Suppressor macrophage treated with lipopolysaccharide for 4 hours (primary cell): ENCODE measurements at places on chromosomes 16 and 17.
A peak's percentile ranks its signal among the peaks of the same experiment; 100 is the strongest.

DNA sequence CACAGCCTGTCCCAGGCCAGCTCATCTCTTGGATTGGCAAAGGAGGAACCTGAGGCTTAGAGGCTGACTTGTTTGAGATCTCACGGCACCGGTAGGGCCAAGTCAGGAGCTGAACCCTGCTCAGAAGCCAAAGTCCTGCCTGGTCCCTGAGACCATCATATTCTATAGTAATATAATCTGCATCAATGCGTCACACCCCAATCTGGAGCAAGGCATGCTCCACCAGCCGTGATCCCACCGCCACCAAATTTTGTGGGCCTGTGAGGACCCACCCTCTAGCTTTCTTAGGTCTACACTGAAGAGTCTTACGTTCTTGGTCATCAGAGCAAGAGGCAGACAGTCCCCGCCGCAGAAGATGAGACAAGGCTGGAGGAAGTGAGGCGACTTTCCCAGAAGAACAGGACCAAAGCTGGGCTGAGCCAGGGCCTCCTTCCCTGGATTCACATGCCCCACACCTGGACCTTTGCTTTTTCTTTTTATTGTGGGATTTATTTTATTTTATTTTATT is 2.7 kb downstream of the SULT1A1 start:
- DNase-seq, result no peak

DNA sequence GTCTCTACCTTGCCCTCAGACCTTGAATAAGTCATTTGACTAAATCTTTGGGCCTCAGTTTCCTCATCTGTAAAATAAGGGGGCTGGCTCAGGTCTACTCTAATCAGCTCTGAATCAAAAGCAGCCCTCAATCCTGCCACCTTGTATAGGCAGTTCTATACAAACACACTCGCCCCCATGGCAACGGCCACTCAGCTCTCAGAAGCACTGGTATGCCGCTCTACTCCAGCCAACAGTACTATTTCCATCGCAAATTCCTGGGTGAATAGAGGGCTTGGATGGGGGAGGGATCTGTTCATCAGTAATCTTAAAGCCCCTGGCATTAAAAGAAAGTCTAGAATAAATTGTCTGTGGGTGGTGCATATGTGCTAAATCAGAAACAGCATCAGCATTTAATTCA is 21.2 kb upstream of the TAOK1 start:
- no peak for DNase-seq

- DNase-seq, result no peak
These were observed 17.3 kb downstream of the RABEP1 start for GRCh38 chr17:5299383-5299782.

- DNase-seq, result no peak
These were observed 22.5 kb upstream of the LYRM9 start for GRCh38 chr17:27915709-27916108.

DNA sequence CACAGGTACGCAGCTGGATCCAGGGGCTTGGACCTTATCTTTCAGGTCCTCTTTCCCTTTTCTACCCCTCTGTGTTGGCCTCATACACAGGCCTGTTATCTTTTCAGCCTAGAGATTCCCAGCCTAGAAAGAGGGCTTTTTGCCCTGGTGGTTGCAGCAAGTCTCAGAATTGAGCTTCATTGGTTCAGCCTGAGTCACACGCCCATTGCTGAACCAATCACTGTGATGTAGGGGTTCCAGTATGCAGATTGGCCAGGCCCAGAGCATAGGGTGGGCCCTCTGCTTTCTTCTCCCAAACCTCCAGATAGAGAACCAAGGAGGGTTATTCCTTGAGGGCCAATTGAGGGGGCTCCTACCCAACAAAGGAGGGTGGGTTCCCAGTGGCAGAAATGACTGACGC is 32.8 kb downstream of the GPT2 start:
- no peak for DNase-seq

DNA sequence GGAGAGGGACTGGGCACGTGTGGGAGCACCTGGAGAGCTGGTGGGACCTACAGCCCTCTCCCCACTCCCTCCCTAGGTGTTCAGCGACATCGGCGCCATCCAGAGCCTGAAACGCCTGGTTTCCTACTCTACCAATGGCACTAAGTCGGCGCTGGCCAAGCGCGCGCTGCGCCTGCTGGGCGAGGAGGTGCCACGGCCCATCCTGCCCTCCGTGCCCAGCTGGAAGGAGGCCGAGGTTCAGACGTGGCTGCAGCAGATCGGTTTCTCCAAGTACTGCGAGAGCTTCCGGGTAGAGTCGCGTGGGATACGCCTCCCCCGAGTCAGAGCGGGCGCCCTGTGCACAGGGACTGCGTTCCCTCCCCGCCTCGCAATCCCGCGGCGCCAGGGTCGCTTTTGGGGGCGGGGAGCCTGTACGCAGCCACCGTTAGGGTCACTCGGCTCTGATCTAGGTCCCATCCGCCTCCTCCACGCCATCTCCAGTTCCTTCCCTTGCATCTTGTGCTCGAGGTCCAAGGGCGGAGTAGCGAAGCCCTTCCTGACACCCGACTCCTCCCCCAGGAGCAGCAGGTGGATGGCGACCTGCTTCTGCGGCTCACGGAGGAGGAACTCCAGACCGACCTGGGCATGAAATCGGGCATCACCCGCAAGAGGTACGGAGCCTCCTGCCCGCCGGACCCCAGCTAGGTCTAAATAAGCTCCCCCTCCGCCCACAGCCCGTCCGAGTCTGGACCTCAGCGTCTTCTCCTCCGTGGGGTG is 13.0 kb downstream of the SARM1 start:
- DNase-seq, result peak; percentile 66

DNA sequence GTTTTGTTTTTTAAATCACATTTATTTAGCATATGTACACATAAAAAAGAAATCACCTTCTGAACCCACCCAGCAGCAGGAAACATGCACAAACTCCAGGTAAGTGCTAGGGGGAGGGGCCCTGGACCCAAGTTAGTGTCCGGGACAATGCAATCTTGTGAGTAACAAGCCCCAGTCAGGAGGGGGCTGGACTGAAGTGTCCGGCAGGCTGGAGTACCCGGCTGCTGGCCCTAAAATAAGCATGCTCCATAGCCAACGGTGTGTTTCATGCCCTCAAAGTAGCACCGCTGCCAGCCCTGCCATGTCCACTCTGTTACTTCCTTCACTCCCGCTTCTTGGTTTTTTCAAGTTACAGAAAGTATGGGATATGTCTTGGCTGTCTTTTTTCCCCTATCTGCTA is 102.1 kb downstream of the SPAG9 start:
- no peak for DNase-seq

DNA sequence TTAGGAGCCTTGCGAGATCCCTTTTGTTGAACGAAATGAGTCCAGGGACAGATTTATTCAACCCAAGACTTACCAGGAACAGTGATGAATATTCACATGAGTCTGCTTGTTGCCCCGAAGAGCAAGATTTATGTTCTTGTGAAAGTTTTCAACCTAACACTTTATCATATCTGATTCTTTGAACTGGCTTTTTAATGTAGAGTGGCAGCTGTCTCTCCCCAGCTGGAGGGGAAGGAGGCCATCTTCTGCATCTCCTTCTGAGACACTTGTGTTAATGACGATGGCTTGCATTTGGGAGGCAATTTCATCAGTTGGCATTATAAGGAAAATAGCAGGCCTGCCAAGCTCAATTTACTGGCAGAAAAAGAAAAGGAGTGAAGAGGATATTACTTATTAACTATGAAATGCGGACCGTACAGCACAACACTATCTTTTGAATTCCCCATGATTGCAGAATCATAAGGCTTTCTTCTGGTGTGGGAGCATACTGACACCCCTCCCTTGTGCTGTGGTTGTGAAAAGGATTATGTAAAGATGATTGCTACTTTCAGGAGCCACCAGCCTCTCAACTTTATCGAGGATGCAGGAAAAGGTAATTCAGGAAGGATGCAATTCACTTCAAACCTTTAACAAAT is 35.7 kb downstream of the SMARCE1 start:
- DNase-seq, result no peak

GRCh38 chr16:19710191-19710908 is 7.7 kb downstream of the KNOP1 start:
- no peak for DNase-seq

GRCh38 chr17:32302860-32303649 is 37.4 kb downstream of the RHBDL3 start:
- DNase-seq, result no peak

DNA sequence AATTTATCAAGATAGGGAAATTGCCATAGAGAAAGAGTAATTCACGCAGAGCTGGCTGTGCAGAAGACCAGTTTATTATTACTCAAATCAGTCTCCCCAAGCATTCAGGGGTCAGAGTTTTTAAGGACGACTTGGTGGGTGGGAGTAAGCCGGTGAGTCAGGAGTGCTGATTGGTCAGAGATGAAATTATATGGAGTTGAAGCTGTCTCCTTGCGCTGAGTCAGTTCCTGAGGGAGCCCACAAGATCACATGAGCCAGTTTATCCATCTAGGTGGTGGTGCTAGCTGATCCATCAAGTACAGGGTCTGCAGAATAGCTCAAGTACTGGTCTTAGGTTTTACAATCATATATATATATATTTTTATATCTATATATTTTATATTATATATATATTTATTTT is 6.0 kb upstream of the AQP8 start:
- DNase-seq, result peak; percentile 54
